Right lobe of liver (tissue), 6 donors: ENCODE measurements at places on chromosomes 2 and 18. TPM values are rescaled to one million over a fixed set of nuclear protein-coding genes. Genes with fewer than 3 reads are reported as not detected.

DNA sequence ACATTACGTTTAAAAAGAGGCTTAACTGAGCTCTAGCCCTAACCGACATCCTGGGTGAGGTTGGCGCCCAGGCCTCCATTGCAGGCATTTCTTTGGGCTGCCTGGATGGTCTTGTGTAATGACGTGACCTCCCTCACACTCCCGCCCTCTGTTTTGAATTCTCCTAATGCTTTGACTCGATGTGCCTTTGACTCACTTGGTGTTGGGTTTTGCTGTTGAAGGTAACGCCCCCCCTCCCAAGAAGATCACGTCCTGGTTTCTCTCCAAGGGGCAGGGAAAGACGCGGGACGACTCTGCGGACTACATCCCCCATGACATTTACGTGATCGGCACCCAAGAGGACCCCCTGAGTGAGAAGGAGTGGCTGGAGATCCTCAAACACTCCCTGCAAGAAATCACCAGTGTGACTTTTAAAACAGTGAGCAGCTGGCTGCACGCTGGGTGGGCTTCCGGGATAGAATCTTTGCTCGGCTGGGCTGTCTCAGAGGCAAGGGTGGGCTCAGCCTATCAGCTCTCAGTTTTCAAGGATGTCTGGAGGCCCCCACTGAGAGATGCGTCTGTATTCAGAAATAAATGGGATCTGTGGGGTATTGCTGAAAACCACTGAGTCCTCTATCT is 87.9 kb upstream of the ATG16L1 start:
- DNase-seq, result no peak

DNA sequence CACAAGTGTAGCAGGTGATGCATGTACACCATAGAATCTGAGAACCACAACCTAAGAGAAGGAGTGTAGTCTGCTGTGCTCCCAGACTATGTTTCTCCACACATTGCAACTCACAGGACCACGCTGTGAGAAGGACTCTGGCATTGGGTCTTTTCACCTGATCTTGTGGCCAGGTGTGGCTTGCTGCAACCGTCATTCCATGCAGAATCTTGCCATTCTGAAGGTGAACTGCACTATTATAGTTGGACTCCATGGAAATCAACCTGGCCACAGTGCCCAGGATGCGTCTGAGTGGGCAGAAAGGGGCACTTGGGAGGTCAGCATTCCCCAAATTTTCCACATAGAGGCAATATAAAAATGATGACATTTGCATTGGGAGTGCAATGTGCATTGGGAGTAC is 122.2 kb downstream of the CAPN13 start:
- DNase-seq, result no peak

DNA sequence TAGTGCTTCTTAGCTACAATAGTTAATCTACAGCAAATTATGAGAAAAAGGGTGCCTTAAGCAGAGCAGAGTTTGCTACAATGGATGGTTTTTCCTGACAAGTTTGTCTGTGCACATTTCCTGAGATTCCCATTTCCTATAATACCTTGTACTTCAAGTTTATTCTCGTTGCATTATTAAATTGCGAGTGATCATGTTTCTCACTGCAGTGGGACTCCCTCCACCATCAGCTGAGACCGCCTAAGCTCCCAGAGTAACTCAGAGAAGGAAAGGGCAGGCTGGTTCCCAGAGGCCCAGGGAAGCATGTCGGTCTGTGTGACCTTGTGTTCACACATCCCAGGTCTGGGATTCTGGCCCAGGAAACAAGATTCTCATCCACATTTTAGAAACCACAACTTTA is 162.1 kb downstream of the ARL4C start:
- DNase-seq, result no peak

DNA sequence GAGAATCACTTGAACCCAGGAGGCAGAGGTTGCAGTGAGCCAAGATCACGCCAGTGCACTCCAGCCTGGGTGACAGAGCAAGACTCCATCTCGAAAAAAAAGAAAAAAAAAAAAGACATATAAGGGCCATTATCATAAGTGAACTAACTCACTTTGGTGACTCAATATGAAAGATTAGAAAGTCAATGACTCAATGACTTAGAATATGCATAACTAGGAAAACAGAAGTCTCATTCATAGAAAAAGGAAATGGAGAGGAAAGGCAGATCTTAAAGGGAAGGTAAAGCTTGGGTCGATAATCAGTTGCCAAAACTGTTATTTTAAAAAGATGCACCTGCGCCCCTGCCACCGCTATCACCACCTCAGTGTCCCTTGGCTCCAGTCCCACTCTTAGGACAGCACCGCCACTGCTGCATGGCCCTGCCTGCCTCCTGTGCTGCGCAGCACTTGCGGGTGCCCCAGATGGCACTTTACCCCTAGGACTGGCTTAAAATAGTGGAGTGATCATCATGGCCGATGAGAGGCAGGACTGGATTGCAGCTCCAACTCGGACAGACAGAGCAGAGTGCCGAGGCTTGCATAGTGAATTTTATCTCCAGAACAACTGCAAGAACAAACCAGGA is 54.7 kb downstream of the INO80D start:
- no peak for DNase-seq

GRCh38 chr2:108634011-108634410 is 85.3 kb upstream of the RANBP2 start:
- DNase-seq, result no peak

DNA sequence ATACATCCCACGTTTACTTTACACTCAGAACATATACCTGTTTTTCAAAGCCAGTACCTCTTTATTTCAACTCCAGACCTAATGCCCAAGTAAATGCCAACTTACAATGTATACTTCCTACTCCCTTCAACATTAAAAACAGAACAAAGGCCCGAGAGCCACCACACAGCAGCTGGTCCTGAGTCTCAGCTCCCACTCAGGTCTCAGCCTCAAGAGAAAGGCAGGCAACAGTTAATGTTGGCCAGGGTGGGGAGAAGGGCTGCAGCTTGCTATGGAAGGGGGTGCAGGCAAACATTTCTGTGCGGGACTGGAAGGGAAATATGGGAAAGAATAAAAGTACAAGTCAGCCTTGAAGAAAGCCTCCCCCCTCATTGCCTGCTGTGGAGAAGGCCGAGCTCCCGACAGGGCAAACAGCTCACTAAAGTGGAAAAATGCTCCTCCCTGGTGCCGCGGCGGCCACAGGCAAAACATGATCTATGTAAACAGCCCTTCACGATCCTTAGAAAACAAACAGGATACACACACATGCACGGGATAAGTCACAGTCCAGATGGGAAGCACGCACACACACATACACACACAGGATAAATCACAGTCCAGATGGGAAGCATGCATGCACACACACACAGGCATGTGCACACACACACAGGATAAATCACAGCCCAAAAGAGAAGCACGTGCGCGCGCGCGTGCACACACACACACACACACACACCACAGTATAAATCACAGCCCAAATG is 67.4 kb downstream of the ADNP2 start:
- no peak for DNase-seq

DNA sequence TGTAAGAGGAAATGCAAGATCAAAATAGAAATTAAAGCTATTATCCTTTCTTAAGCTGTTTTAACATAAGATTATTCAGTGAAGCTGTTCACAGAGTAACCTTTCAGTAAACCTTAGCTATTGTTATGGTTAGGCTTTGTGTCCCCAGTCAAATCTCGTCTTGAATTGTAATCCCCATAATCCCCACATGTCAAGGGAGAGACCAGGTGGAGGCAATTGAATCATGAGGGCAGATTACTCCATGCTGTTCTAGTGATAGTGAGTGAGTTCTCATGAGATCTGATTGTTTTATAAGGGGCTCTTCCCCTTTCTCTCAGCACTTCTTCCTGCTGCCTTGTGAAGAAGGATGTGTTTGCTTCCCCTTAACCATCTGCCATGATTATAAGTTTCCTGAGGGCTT is 424.4 kb downstream of the DSEL start:
- DNase-seq, result no peak

GRCh38 chr2:132991471-132992045 is 321.6 kb upstream of the LYPD1 start:
- no peak for DNase-seq

Gene ZSWIM2
- not detected for total RNA-seq

Gene TUBA3E
- not detected for total RNA-seq

DNA sequence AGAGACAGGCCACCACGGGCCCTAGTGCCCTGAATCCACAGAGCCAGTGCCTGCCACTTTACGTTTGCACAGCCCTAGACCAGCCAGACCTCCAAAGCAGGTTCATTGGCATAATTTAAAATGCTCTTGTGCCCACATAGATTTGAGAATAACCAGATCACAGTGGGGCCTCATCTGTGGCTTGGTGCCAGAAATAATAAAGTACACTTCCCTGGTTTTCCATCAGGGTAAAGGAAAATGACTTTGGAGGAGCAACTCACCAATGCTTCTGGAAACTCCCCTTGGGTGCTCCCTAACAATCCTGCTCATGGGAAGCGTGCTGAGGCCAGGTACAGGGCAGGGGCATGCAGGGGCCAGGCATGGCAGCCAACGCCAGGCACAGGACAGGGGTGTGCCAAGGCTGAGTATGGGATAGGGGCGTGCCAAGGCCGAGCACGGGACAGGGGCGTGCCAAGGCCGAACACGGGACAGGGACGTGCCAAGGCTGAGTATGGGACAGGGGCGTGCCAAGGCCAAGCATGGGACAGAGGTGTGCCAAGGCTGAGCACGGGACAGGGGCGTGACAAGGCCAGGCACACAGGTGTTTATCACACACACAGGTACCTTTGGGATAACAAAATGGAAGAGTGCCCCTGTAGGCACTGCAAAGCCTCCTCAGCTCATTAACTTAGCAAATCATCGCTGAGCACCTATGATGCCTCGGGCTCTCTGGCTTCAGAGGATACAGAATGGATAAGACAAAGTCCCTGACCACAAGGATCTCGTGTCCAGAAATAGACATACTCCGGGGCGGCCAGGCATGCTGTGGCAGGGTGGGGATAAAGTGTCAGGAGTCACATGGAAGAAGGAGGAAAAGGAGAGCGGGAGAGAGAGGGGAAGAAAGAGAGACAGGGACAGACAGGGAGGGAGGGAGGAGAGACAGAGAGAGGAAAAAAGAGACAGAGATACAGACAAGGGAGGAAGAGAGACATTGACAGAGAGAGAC is 334.7 kb downstream of the EIPR1 start:
- peak; percentile 23 for DNase-seq

DNA sequence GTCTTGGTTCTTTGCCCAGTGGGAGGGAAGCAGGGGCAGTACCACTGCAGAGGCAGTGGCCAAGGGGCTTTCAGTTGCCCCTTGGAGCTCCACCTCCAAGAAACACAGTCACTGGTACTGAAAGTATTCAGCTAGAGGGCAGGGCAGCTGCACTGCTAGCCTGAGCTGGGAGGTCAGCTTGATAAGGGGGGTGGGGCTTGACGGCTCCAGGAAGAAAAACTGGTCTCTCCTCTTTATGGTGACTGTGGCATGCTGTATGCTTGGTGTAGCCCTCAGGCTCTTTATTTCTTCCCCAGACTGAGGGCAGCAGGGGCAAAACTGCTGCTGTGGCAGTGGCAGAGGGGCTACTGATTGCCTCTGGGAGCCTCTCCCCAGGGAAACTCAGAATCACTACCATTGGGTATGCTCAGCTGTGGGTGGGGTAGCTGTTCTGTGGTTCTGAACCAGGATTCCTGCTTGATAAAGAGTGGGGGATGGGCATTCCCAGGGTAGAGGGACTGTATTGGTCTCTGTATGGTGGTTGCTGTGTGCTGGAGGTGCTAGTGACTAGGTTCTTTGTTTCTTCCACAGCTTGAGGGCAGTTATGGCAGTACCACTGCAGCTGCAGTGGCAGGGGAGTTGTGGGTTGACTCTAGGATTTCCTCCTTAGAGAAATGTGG is 134.6 kb upstream of the SCN7A start:
- no peak for DNase-seq

GRCh38 chr2:83689402-83689801 is 769.7 kb downstream of the SUCLG1 start:
- no peak for DNase-seq

GRCh38 chr18:600107-600506 is 3.3 kb downstream of the CLUL1 start:
- DNase-seq, result no peak

Gene ICOS
- 0.31 TPM for total RNA-seq

GRCh38 chr2:240142256-240142775 is 1.9 kb upstream of the OTOS start:
- DNase-seq, result peak; percentile 32

Gene SCN7A
- 0.57 TPM for total RNA-seq

Gene PSMA8
- not detected for total RNA-seq

DNA sequence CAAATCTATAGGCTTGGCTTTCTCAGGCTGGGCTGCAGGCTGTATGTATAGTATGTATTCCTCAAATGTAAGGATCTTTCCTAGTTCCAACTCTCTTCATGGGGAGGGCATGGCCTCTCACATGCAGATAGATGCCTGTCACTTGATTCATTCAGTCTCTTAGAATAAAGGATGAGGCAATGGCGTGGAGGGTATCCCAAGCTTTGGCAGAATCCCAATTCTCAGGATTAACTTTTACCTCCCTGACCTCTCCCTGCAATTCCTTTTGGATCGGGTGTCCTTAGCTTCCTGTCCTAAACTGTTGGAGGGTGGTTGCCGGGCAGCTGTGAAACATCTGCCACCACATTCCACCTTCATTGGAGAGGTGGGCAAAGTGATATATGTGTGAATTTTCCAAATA is 80.3 kb downstream of the INSIG2 start:
- DNase-seq, result no peak

DNA sequence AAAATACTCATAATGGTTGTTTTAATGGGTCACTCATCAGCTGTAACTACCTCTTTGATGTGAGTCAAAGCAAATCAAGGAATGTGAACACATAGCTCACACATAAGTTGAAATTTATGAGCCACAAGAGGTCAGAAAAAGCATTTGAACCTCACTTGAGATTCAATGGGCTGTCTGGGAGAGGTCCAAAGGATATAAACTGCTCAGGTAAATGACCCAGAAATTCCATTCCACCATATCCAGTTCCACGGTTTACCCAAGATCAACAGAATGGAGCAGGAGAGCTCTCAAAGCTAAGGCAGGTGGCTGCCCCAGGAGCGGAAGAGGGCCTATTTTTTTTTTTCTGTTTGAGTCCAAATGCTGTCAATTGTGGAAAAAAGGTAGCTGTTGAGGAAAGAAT is 464.1 kb downstream of the TNS1 start:
- DNase-seq, result no peak

DNA sequence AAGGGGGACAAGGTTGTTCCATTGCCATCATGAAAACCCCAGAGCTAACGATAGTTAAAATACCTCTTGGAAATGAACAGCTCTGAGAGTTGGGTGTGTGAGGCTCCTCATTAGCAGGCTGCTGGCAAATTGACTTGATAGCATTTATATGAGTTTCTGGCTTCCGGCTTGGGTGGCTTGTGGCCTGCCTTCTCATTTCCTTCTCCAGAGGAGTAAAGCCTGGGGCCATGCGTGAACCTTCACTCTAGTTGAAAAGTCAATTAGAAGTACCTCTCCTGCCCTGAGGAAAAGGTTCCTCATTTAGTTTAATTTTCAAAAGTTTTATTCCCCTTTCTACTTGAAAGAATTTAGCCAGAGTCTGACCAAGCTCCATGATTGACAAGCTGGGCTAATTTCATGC is 67.1 kb downstream of the MGAT5 start:
- DNase-seq, result no peak

Gene HAAO
- 151 TPM for total RNA-seq

DNA sequence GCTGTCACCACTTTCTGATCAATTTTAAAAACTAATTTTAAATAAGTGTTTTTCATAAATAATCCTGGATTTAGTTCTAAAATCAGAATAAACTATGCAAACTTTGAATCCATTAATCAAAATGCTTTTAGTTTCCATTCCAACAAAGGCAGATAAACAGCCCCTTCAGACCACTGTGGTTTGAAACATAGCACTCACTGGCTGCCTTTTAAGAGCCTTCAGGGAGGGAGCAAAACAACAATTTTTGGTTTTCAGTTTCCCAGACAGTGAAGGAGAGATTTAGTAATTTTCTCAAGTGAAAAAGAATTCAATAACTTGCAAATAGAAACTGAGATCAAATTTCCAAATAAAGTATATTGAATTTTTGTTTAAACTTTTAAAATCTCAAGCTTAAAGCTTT is 46.1 kb downstream of the CDK15 start:
- no peak for DNase-seq
